ENCODE measurements at places on chromosomes 2 and 18.

- no peak for DNase-seq
These were observed 498.5 kb downstream of the DPP10 start for GRCh38 chr2:114940785-114941458.

DNA sequence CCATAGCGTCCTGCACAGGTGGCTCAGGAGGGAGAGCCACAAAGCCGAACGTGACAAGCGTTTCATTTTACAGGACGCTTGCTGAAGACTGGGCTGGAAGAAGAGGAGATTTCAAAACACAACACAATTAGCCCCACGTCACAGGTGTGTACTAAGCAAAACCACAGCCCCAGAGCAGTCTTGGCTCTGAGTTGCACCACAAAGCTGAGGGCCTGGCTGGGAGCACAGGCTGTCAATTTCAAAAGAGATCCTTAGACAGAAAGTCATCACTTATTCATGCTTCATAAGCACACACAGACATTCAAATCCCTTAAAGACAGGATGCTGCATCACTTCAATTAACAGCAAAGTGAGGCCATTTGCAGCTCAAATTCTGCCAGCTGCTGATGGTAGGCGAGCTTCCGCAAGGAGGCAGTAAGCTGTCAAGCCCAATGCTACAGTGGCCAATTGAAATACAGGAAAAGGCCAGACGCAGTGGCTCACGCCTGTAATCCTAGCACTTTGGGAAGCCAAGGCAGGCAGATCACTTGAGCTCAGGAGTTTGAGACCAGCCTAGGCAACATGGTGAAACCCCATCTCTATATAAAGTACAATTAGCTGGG lies 79.6 kb downstream of the SKA1 start:
- DNase-seq, result no peak

DNA sequence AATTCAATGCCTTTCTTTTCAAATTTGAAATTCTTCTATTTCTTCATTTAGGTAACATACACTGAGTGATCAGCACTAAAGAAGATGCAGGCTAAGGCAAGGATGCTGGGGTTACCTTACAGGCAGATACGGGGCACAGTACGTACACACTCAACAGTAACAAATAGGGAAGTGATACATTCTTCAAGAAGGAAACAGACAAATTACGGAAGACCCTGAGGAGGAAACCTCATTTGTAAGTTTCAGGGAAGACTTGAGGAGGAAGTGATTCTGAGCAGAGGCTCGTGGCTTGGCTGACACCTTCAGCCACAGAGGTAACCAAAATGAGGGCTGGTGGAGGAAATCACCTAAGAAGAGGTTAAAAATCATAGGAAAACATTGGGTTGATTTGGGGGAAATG lies 1108.3 kb upstream of the KLHL29 start:
- no peak for DNase-seq

DNA sequence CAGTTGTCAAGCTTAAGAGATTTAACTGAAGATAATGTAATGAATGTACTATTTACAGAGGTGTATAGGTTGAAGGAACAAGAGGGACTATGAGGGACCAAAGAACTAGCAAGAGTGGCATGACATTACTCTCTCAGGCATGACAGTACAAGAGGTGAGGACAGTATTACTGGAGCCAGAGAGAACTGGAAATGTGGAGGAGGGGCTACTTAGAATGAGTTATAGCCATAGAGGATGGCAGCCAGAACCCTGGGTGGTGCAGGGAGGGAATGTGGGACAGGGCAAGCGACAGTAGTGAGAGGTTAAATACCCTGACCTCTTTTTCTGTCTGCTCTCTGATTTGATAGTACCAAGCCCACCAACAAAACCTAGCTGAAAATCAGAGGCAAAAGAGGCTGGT lies 122.6 kb upstream of the UGP2 start:
- DNase-seq, result no peak

DNA sequence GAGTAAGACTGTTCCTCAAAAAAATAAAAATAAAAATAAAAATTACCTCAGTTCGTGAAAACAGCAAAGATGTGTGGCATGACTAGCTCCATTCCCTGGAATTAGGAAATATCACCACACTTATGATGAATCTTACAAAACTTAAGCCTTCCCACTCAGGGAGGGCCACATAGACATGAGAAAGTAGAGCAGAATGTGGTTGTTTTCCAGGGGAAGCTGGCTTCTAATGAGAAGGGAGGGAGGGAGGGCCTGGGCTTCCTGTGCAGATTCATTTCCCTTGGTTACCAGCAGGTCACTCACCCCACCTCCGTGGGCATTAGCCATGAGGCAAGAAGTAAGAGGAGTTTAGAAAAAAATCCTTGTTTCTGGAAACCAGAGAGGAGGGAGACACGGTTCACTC lies 95.9 kb upstream of the RMDN2 start:
- DNase-seq, result no peak

- peak; percentile 37 for DNase-seq
These were observed at the start of gene EVA1A for GRCh38 chr2:75560768-75561565. EVA1A (minus strand) TSS chr2:75560939; CDS start chr2:75518140, 42,799 bp downstream.

- no peak for DNase-seq
These were observed 607.7 kb downstream of the ARHGAP15 start for GRCh38 chr2:143736904-143737303.

DNA sequence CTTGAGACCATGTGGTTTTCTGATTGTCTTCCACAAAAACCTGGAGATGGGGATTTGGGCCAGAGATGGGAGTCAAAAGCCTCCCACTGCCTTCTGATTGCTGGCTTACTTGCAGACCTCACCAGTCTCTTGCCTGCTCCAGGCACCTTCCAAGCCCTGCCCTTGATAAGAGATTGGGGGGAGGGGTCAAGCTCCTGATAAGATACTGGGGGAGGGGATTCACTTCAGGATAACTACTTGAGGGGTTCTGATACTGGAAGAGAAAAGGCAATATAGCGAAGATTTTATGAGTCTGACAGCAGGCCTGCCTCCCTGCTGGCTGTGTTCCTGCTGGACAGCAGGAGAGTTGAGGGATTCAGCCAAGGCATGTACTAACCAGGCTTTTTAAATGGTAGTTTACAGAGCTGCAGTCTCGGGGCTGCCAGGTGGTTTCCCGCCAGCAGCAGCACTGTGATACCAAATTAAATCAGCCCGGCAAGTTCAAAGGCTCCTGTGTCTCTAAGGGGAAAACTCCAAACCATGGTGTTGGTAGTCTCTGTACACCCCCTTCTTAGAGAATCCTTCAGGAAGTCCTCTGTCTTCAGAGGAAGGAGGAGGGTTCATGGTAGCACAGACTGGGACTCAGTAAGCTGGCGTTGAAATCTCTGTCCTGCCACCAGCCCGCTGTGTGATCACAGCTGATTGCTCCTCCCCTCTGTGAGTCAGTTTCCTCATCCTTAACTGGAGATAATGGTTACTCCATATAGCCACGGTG lies 58.3 kb downstream of the FBXO36 start:
- DNase-seq, result no peak

GRCh38 chr18:1480309-1480708 lies 575.6 kb downstream of the ADCYAP1 start:
- no peak for DNase-seq

DNA sequence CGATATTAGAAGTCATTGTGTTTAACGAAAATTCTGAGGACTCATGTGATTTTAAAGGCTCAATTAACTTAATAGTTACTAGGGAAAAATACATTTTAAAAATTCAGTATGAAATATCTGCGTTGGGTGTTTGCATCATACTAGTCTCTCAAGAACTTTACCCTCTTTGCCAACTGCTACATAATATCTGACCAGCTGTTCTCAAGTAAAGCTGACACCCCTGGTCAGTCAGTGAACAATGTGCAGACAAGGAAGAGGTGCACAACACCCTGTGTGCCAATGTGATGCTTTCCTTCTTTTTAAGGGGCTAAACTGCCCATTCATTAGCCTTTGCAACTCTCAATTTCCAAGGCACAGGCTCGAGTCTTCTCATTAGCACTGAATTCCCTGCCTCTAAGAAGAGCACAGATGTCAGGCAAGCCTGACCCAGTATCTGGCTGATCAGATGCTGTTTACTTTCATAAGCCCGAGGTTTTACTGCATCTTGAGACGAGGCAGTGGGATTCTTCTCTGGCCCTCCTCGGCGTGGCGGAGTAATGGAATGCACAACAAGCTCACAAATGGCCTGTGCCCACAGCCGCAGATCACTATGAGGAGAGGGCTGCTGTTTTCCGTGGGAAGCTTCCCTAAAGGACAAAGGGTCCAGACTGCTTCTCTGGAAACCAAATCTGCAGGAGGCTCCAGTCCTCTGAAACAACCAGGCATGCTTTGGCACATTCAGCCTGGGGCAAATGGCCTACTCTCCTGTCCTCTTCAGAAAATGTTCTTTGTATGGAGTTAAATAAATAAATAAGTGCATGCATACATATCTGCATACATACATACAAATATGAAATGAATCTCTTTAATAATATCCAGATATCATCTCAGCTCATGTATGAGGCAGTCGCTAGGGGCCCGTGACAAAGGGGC lies 240.3 kb downstream of the ZNF521 start:
- DNase-seq, result no peak

DNA sequence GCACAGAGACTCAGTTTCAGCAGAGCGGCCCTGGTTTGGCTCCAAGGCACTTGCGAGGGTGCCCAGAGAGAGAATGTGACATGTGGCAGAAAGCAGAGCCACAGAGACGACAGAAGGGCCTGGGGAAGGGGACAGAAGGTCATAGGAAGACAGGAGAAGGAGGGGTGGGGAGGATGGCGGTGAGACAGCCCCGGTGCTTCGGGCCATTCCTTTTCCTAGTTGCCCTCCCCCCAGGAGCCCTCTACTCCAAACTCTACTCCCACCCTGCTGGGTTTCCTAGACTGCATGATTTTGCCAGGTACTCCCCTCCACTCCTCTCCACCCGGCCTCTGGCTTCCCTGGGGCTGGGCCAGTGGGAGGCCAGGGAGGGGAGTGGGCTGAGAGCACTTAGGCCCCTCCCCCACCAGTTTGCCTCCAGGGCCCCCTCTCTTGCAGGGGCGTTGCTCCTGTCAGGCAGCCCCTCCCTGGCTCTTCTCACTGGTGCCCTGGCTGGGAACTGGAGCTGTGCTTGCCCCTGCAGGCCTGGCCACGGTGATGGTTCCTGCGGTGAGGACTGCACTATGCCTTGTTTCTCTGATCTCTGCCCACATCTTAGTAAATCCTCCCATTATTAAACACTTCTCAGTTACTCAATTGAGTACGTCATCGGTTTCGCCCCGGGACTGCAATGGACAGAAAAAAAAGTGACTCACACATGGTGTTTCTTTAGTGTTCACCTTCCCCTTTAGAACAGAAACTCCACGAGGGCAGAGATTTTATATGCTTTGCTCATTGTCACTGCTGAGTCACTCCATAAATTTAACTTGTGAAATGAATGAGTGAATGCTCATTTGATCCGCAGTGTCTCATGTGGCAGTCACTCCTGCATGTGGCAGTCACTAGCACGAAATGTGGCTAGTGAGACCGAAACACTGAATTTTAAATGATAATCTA lies 58.7 kb upstream of the SP3 start:
- peak; percentile 40 for DNase-seq

- DNase-seq, result no peak
These were observed 41.7 kb downstream of the ATOH8 start for GRCh38 chr2:85795331-85796045.

- DNase-seq, result no peak
These were observed 1617.4 kb upstream of the ACVR2A start for GRCh38 chr2:146227152-146228019.

DNA sequence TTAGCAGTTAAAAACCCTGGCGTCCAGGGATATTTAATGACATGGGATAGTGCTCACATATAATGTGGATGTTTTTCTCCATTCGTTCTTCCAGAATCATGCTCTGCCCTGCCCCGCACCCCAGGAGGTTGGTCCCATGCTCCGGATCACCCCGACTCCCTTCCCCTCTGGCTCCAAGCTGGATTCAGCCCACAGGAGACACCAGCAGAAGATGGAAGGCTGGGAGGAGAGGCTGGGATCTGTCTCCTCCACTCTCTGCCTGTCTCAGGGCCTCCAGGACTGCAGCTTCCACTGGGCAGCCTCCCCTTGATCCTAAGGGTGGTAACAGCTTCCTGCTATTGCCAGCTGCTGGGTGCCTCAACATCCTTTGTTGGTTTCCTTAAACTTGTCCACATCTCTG lies 24.5 kb downstream of the TMEM177 start:
- DNase-seq, result no peak

DNA sequence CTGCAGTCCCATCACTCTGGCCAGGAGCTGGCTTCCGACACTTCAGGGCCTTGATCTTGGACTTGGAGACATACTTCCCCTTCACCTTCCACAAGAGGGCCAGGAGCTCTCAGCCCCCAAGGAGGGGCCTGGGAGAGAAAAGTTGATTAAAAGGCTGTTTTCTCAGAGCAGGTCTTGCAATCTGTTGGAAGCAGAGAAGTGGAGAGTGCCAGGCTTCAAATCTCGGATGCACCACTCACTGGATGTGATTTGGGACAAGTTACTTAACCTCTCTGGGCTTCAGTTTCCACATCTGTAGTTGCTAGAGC lies 255.3 kb downstream of the CYP26B1 start:
- DNase-seq, result no peak

DNA sequence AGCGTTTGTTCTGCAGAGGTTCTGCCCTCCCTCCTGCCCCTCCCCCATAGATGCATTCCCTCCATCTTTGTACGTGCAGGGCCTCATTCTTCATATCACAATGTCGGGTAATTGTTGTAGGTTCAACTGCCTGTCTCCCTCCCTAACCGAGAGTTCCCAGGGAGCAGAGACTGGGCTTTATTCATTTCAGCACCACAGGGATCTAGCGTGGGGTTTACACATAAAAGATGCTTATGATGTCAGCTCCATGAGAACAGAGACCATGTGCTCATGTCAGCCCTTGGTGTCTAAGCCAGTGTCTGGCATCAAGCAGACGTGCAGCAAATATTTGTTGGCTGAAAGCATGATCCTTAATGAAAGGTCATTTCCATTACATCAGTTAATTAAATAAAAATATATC lies 298.9 kb upstream of the TRIB2 start:
- no peak for DNase-seq

- peak; percentile 5 for DNase-seq
These were observed 563.1 kb upstream of the PIK3C3 start for GRCh38 chr18:41391616-41392595.

DNA sequence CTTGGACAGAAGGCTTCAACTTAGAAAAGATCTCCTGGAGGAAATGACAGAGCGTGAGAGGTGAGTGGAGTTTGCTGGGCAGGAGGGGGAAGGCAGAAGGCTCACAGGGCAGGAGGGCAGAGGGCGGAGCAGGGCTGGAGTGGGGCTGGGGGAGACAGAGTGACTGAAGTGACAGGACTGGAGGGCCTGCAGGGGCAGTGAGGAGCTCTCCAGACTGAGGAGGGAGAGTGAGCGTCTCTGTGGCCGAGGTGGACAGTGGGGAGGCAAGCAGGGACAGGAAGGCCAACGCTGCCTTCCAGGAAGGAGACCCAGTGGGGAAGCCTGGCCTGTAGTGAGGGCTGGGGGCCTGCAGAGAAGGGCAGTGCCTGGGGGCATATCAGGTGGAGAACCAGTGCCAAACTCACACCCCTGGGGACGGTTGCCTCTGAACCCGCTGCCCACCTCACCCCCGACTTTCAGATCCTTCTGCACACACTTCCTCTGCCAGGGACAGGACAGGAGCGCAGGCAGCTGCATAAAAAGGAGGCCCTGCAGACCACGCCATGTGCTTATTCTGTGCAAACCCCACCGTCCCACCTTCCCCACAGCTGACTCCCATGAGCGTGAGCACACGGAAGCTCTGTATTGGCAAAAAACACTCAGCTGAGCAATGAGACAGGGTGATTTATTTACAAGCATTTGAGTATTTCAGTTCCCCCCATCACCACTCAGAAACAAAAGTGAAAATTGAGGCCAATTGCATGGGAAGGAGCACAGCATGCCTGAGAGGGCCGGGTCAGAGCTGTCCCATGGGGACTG lies 244.3 kb downstream of the FAM210A start:
- DNase-seq, result no peak

GRCh38 chr2:242057379-242058040 lies 188.0 kb downstream of the RTP5 start:
- DNase-seq, result no peak

- DNase-seq, result no peak
These were observed 14.6 kb upstream of the TMEM214 start for GRCh38 chr2:27018142-27018541.

Measured in stimulated activated naive CD8-positive, alpha-beta T cell treated with anti-CD3 and anti-CD28 coated beads, Interleukin-15, Interleukin-2, amounts not matched to agents 100 U/mL and 50 U/mL, for 24 hours (primary cell).